Suprapubic skin (tissue), 4 donors: ENCODE measurements at places on chromosomes 5 and 9. TPM values are rescaled to one million over a fixed set of nuclear protein-coding genes. Genes with fewer than 3 reads are reported as not detected.

- DNase-seq = no peak
Measured at GRCh38 chr9:96317335-96317980, 15.5 kb upstream of the HSD17B3 start.

- DNase-seq = no peak
Measured at GRCh38 chr9:34372467-34373011, 4.2 kb downstream of the MYORG start.

DNA sequence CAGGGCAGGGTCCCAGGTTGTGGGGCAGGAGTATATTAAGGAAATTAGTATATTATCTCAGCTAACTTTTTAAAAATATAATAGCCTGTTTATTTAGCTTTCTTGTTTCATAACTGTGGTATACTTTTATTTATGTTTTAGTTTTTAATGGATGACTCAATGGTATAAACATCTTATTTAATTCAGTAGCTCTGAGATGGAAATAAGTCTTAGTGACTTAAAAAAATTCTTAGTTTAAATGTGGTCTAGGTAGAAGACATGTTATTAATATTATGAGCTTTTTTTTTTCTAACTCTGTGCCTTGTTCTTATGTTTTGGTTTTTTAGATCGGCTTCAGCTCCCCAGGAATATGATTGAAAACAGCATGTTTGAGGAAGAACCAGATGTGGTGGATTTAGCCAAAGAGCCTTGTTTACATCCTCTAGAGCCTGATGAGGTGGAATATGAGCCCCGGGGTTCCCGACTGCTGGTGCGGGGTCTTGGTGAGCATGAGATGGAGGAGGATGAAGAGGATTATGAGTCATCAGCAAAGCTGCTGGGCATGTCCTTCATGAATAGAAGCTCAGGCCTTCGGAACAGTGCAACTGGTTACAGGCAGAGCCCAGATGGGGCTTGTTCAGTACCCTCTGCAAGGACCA, 43.1 kb downstream of the LNPEP start:
- DNase-seq = no peak

GRCh38 chr5:82364497-82364896, 86.3 kb upstream of the RPS23 start:
- DNase-seq = no peak

DNA sequence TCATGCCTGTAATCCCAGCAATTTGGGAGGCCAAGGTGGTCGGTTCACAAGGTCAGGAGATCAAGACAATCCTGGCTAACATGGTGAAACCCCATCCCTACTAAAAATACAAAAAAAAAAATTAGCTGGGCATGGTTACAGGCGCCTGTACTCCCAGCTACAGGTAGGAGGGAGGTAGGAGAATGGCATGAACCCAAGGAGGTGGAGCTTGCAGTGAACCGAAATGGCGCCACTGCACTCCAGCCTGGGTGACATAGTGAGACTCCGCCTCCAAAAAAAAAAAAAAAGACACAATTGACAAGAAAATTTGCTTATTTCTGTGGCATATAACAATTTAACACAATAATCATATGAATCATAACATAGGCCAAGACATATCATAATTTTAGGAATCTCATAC, 35.3 kb upstream of the ZNF131 start:
- no peak for DNase-seq

Gene P4HA2
- total RNA-seq = 23.9 TPM

- no peak for DNase-seq
Measured at GRCh38 chr9:76067696-76068095, 177.2 kb downstream of the PCSK5 start.

- no peak for DNase-seq
Measured at GRCh38 chr5:155750571-155750970, 576.4 kb upstream of the SGCD start.

GRCh38 chr5:53080271-53080670, 29.3 kb downstream of the MOCS2 start:
- DNase-seq = no peak

- no peak for DNase-seq
Measured at GRCh38 chr5:66945389-66946349, 250.9 kb downstream of the CD180 start.

DNA sequence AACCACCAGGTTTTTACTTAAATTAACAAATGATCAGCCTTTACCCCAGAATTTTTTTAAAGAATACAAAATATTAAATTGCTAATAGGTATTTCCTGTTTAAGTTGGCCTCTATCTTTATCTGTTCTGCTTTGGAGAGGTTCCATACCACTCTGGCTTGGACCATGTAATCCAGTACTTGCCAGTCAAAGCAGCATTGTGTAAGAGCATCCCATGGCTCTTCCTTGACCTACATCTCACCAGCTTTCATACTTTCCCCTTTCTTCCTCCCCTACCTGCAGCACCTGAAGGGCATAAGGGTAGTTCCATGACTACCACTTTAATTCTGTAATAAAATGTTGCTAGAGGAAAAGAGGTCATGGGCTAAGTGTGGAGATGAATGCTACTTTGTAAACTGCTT, 140.8 kb upstream of the MTAP start:
- no peak for DNase-seq

- no peak for DNase-seq
Measured at GRCh38 chr5:169435506-169436229, 134.7 kb upstream of the SLIT3 start.

DNA sequence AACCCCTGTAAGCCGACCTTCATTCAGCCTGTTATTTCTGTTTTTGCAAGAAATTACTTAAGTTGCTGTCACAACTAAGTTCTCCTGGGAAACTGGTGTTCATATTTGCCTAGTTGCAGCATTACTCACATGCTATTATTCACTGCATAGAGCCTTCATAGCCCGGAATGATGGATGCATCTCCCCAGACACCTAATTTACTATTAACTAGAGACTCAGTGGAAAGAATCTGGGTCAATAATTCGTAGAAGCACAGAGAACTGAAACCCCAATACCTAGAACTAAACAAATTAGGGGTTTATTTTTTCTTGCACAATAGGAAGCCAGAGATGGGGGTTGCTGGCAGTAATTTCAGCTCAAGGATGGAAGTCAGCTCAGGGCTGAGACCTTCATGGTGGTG, 45.7 kb upstream of the FAM170A start:
- no peak for DNase-seq

Gene KIAA1191
- 113 TPM for total RNA-seq

DNA sequence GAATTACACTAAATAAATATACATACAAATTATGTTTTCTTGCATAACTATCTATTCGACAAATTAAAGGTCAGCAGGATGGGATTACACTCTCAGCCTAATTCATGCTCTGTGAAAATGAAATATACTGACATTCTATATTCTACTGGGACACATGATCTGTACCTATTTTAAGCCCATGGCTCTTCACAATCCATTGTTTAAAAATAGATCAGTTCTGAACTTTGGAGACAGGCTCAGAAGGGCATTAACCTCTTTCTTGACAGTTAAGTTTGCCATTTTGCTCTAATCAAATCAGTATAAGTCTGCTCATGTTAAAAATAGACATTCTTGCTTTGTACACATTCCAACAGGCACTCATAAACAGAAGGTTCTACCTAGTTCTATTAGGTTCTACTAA, 361.2 kb downstream of the HCN1 start:
- no peak for DNase-seq

Gene PHF24
- total RNA-seq = 0.89 TPM

Gene SPTAN1
- total RNA-seq = 399 TPM

- no peak for DNase-seq
Measured at GRCh38 chr9:96242811-96243210, 59.2 kb downstream of the HSD17B3 start.

- no peak for DNase-seq
Measured at GRCh38 chr9:20921362-20921761, 110.1 kb downstream of the HACD4 start.

Gene PDLIM7
- 41.3 TPM for total RNA-seq

GRCh38 chr5:123455095-123455494, 31.9 kb upstream of the CEP120 start:
- no peak for DNase-seq

GRCh38 chr9:107992271-107992670, 502.7 kb upstream of the KLF4 start:
- DNase-seq = no peak

GRCh38 chr5:68049053-68049713, 166.4 kb upstream of the PIK3R1 start:
- DNase-seq = no peak

DNA sequence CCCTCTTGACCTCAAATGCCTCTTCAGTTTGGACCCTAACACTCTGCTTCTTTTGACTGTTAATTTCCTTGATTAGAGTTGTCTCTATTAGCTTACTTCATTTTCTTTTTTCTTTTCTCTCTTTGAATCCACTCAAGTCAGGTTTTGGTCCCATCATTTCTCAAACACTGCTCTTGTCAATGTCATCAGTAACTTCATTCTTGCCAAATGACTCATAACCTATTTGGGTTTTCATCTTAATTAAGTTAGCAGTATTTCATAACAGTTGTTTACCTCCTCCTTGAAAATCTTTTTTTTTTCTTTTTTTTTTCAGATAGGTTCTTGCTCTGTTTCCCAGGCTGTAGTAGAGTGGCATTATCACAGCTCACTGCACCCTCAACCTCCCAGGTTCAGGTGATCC, 119.6 kb downstream of the PARP8 start:
- DNase-seq = no peak

- DNase-seq = no peak
Measured at GRCh38 chr5:7794823-7795222, 56.1 kb downstream of the CFAP90 start.

DNA sequence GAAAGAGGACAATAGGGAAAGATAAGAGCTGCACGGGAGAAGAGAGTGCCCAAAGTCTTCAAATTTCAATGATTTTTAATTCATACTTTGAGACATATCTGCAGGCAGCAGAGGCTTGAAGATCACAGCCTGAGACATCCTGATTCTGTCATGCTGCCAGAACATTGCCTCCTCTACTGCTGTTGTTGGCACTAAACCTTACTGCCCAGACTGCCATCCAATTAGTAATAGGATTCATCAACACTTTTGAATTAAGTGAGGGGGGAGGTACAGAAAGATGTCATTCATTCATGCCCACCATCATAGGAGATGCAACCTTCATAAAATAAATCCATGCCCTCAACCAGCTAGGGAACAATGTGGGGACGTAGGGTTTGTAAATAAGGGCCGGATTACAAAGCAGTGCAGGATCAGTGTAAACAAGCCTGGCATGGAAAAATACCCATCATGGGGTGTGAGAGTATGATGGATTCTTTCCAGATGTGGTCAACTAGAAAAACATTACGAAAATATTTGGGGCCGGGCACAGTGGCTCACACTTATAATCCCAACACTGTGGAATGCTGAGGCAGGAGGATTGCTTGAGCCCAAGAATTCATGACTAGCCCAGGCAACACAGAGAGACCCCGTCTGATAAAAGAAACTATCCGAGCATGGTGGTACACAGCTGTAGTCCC, 122.1 kb upstream of the DAPK1 start:
- DNase-seq = no peak

GRCh38 chr9:71783120-71783523, 14.8 kb upstream of the CEMIP2 start:
- no peak for DNase-seq

DNA sequence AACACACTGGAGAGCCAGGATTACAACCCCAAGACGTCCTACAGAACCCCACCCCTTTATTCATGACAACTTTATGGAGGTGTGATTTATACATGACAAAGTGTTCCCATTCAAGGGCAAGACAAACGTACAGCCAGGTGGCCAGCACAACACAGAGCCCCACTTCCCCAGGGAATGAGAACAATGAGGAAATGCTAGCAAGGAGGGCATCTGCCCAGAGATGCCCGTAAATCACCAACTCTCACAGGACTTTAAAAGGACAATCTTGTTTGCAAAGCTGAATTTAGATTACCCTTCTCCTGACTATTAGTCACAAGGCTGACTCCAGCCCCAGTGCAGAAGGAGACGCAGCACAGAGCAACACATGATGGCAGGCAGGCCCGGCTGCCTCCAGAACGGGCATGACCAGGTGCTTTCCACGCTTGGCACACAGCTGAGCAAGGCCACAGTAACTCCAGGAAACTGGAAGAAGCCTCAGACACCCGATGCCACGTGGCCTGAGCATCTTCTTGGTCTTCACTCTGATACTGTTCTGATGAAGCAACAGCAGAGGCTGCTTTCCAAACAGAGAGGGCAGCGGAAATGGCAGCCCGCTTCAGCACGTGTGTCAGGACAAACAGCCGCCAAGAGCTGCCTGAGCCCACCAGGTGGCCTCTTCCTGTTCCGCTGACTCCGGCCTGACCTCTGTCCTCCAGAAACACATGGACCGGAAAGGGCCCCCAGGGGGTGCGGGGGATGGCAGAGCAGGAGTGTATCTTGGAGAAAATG, 51.4 kb downstream of the ROR2 start:
- DNase-seq = no peak

DNA sequence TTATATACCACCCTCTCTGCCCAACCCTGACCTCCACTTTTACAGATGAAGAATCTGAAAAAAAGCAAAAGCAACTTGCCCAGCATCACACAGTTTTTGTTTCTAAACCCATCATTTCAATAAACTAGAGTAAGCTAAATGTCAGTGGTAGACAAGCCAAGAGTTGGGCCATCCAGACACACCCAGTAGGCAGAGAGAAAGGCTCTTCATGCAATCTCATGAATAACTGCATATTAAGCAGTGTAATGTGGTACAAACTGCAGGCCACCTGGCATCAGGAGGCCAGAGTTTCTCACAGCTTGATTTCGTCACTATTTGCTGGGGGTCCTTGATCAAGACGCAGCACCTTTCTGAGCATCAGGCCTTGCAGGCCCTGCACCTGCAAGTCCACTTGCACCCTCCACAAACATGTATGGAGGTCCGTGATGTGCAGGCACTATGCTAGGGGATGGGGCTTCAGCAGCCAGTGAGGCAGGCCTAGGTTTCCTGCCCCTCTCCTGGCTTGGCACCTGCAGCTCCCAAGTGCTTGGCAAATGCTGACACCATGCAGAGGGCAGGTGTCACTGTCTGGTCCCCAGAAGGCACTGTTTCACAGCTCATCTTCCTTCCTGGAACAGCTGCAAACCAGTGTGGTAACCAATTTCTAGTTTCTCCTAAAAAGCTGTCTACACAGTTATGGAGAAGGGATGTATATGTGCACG, 29.8 kb downstream of the ADAM19 start:
- DNase-seq = no peak

DNA sequence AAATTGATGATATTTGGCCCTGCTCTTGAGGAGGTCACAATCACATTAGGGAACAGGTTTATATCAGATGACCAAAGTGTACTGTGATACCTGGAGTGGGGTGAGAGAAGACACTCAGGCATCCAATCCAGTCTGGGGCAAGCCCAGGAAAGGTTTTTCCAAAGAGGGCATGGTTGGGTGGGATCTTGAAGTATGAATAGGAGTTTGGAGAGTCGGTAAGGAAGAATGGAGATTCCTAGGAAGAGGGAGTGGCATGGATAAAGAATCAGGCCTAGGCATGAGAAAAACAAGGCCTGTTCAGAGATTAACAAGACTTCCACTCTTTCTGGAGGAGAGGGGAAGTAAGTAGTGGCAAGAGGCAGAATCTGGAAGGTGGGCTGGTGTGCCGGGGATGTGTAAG, 91.1 kb downstream of the MVB12B start:
- no peak for DNase-seq

GRCh38 chr9:32426278-32426939, 42.0 kb downstream of the ACO1 start:
- DNase-seq = no peak
